ENCODE measurements at places on chromosomes 3 and 15.

DNA sequence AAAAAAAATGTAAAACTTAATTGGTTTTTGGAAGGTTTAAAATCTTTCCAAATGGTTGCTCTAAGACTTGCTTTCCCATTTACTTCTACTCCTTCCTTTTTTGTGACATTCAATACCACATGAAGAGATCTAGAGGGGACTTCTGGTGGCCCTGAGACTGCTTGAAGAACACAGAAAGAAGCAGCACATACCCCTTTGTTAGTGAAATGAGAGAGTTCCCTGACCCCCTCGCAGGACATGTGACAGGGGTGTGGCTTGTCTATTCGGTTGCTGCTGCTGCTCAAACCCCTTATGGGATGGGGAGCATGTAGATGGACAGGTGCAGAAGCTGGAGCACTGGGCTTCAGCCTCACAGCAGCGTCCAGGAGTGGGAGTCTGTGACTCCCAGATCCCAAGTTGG lies 71.0 kb downstream of the ZMAT3 start:
- no peak for DNase-seq

DNA sequence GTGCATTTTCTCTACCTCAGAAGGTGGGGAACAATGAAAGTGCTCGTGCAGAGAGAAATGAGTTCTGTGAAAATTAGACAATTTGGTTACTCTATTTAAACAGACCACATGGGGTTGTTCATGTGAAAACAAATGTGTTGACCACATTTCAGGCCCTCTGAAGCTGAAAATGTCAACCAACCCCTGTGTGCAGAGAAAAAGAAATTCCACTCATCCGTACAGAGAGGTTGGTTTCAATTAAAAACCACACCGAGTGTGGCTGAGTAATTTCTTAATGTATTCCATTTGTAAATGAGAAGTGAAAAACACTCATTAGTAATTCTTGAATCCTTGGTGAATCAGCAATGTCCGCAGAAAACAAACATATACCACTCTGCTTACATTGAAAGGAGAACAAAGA lies 46.9 kb upstream of the SLC7A14 start:
- DNase-seq = no peak

- no peak for DNase-seq
Observed at GRCh38 chr15:73078722-73079121, 26.5 kb downstream of the NEO1 start.

GRCh38 chr3:161559177-161559998 lies 62.8 kb downstream of the OTOL1 start:
- DNase-seq = no peak

DNA sequence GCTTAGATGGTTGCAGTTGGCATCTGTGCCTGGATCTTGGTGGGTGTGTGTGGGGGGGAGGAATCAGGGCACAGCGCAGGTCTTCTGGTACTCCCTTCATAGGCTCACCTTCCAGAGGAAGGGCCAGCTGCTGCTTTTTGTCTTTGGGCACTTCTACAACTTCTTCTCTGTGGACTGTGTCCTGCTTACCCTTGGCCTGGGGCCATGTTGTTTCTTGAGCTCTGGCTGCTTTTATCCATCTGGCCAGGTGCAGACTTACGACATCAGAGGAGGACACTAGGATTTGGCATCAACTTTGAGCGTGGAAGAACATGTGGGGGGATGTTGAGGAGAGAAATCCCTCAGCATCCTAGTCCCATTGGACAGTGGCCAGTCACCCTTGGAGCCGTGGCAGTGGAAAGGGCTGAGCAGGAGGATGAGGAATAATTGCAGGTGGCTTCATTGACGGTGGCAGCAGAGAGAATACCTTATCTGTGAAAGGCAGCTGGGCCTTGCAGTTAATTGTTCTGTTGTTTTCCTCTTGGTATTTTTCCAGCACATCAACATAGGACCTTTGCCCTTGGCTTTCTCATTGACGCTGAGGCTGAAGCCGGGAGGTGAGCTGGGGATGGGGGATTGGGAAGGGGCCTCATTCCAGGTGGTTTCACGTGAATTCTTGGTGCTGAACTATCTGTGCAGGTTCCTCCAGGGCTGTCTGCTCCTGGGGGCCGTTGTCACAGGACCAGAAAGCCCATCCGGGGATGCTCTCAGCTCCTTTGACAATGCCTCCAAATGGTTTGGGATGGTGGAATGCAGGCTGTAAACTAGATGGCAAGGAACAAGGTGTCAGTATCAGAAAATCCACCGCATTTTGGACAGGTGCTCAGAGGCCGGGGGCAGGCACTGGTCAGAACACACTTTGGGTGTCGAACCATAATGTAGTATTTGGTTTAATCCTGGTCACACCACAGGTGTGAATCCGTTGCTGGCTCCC lies 9.7 kb downstream of the EPHB1 start:
- no peak for DNase-seq

GRCh38 chr3:138437281-138437680 lies 2.9 kb downstream of the ESYT3 start:
- no peak for DNase-seq
